ENCODE measurements at places on chromosomes 4 and X. TPM values are rescaled to one million over a fixed set of nuclear protein-coding genes. Genes with fewer than 3 reads are reported as not detected.

DNA sequence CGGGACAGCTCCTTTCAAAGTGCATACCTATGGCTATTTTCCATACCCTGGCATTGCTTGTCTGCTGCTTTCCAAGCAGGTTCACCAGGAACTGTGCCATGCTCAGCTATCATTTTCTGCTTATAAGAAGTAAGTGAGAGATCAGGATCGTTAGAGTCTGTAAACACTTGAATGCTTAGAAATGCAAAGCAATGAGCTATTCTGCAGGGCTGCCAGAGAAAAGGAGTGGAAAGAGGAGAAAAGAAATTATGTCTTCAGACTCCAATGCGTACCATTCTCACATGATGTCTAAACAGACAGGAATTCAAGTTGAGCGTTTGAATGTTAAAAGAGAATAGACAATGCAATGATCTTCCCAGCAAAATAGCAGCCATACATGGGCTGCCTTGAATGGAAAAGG lies 245.5 kb upstream of the SLC7A11 start:
- no peak for DNase-seq

DNA sequence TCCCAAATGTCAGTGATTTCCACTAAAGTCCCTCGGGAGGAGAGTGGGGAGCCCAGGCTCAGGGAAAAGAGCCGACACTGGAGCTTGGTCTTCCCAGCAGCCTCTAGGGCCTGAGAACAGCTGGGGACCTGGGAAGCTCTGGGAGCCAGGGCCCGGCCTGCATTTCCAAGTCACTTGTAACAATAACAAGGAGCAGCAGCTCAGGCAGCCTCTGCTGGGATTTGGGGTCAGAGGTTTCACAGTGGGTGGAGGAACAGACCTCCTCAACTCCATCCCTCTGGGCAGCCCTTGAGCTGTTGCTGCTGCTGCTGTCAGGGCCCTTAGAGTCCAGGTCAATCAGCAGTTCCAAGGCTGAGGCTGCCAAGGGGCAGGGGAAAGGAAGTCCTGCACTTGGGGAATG lies 11.1 kb downstream of the STARD8 start:
- DNase-seq: no peak

DNA sequence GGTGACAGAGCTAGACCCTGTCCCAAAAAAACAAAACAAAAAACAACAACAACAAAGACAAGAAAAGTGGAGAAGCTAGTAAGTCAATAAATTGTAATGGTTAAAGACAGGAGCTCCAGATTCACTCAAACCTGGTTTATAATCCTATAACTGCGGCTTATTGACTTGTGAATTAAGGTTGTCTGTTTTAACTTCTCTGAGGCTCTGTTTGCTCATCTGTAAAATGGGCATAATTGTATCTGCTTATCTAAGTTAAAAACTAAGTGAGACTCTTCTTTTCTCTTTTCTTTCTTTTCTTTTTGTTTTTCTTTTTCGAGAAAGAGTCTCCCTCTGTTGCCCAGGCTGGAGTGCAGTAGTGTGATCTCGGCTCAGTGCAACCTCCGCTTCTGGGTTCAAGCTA lies 84.9 kb downstream of the SOWAHB start:
- no peak for DNase-seq

The VCX gene
- not detected for total RNA-seq

GRCh38 chrX:101693476-101693875 lies 33.8 kb upstream of the ARMCX2 start:
- no peak for DNase-seq

GRCh38 chr4:138400543-138400942 lies 158.4 kb upstream of the SLC7A11 start:
- DNase-seq: no peak

The ITGB1BP2 gene
- total RNA-seq: 0.78 TPM

DNA sequence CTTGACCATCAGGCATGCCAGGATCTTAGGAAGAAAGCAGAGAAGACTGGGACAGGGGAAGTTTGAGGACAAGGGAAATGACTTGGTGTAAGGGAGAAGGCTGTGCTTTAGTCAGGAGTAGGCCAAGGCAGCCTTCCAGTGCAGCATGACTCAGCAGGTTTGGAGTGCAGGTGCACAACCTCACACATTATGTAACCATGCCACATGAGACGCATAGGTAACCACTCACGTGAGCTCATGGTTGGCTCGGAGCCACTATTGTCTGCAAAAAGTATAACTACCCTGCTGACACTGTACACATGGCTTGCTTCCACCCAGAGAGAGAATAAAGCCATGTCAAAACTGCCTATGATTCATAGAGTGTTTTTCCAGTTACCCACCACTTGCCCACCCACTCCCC lies 715.9 kb downstream of the SMARCA1 start:
- DNase-seq: no peak

The COX7B gene
- 116 TPM for total RNA-seq

The MXRA5 gene
- total RNA-seq: 1.7 TPM
